Myocyte (in vitro differentiated cells): ENCODE measurements at places on chromosomes 1 and 21. TPM values are rescaled to one million over a fixed set of nuclear protein-coding genes. Genes with fewer than 3 reads are reported as not detected.

GRCh38 chr1:175072099-175072951 is 4.7 kb downstream of the TNN start:
- peak; percentile 62 for DNase-seq

DNA sequence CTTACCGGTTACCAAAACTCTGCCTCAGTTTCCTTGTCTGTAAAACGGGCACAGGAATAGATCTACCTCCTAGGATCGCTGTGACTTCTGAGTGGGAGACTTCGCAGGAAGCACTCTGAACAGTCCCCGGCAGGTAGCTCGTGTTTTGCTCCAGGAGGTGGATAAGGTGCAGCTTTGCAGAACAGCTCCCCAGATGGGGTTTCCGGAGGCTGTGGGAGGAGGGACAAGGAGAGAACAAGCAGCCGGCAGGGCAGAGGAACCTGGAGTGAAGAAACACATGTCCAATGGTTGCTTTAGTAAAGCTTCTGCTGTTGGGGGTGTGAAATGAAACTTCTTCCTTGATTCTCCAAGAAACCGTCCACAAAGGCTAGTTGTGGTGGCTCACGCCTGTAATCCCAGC is 95.5 kb upstream of the TARDBP start:
- no peak for DNase-seq

DNA sequence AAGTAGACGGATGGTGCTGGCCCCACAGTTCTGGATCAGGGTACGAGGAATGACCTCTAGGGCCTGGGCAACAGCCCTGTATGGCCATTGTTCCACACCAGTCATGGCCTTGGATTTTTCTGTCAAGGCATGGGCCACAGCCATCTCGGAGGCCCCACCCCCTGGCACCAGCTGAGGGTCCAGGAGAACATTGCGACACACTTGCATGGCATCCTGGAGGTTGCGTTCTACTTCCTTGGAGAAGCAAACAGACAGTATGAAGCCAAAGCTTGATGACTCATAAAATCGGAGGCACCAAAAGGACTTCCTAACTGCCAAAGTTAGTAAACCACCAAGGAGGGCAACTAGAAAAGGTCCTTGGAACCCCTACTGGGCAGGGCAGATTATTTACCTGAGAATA is 11.9 kb upstream of the VHLL start:
- peak; percentile 17 for DNase-seq

DNA sequence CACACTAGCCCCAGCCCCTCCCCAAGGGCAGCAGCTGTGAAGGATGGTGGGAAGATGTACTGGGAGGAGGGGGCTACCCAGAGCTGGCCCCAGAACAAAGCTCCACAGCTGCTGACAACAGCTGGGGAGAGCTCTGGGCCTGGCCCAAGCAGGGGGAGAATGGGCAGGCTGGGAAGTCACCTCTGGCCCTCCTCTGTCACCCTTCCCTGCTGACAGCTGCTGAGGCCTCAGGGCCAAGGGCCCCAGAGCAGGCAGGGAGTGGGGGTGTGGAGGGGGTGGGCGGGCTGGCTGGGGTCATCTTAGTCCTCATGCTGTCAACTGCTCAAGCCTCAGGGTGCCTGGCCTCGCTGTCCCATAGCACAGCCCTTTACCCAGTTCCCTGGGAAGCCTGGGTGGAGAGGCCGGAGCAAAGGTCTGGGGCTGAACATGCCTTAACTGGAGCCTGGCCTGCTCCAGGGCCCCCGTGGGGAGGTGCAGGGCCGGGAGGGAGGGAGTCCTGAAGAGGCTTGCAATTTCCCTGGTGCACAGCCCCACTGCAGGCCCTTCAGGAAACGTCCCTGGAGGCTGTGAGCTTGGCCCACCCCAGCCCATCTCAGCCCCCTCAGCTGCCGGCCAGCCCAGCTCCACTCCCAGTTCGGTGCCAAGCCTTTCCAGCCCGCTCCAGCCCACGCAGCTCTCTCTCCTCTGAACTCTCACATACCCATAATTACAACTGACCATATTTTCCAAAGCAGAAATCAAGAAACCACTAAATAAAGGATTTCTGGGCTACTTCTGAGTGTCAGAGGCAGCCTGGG is 25.7 kb downstream of the HSPG2 start:
- DNase-seq, result peak; percentile 93

- peak; percentile 43 for DNase-seq
Measured at GRCh38 chr21:38181096-38181495, 75.7 kb upstream of the KCNJ15 start.

GRCh38 chr1:4046836-4047461 is 146.9 kb upstream of the C1orf174 start:
- DNase-seq, result no peak

GRCh38 chr21:45788637-45789506 is 145.3 kb downstream of the PCBP3 start:
- DNase-seq, result no peak

DNA sequence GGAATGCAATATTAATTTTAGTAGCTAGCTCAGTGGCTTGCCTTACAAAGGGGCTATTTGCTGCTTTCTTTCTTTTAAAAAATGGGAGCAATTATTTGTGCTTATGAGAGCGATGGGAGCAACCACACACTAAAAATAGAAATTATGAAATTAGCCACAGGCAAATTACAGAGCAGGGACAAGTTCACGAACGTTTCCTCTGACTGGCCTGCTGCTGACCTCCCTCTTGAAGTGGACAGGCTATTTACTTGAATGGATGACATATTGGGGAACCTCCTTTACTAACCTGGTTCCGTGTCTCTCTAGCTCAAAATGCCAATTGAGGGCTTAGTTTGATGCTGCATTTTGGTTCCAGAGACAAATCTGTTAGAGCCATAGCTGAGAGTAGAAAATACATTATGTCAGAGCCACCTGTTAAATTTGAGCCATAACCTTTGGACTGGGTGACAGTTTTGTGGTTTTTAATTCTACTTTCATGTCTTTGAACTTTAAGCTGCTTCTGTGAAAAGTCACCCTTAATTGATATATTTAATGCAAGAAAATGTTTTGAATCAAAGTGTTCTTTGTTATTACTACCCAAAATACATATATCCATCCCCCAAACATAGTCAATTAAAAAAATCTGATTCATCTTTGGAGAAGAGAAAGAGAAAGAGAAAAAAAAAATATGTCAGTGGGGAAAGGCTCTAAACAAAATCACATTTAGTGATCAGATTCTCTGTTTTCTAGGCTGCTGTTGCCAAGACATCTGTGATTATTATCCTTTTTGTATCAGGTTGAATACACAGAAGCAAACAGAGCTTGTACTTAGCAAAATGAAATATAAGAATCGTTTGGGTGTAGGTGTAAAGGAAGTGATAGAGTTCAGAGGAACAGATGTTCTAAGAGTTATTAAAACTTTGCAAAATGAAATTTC is 351.9 kb downstream of the ADGRL2 start:
- peak; percentile 55 for DNase-seq

- no peak for DNase-seq
Measured at GRCh38 chr1:25645637-25646400, 29.2 kb downstream of the MAN1C1 start.

DNA sequence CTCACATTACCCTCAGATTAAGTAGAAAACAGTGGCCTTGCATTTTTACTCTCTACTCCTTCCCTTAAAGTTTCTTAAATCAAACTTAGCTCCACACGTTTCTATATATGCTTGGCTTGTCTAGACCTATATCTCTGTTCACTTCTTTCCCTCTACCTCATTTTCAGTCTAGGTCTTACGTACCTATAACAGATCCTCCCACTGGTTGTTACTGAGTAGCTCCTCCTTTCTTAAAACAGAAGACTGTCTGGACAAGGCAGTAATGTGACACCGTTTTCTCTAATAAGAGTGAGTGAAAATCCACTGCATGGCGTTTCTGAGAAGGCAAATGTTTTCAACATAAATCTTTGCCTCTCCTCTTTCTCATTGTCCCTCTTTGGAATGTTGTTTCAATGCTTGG is 211.7 kb upstream of the POGK start:
- no peak for DNase-seq

- no peak for DNase-seq
Measured at GRCh38 chr1:113517983-113518382, 127.7 kb downstream of the MAGI3 start.

GRCh38 chr1:172781513-172782140 is 122.7 kb downstream of the FASLG start:
- DNase-seq, result no peak

DNA sequence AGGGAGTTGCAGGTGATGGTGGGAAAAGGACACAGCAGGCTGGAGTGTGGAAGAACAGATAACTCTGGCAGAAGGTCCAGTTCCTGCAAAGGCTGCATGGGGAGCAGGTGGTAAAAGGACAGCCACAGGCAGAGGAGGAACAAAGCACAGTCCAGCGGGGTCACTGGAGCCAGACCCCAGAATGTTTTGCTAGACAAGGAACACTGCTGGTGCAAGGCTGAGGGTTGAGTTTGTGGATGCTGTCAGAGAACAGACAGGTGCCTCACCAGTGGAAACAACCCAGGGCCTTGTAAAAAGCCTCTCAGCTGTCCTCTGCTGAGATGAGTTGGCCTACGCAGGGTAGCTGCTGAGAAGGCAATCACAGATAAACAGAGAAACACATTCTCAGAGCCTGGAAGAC is 101.7 kb downstream of the SSBP3 start:
- DNase-seq, result peak; percentile 68

DNA sequence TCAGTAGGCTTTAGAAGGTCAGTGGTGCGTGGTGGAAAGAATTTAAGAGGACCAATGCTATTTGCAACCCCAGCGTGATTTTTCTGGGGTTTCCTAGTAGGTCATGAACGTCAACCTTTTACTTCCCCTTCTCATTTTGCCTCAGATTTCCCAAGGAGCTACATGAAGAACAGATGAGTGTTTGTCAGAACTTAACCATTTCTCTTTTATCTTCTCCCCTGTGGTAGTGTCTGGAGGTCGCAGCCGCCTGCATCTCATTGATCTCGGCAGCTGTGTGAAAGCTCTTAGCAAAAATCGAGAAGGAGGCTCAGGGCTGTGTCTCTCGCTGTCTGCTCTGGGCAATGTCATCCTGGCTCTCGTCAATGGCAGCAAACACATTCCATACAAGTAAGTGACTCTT is 491.1 kb downstream of the KIF26B start:
- no peak for DNase-seq

- DNase-seq, result no peak
Measured at GRCh38 chr21:42465803-42466127, 30.3 kb downstream of the RSPH1 start.

- DNase-seq, result no peak
Measured at GRCh38 chr1:84073266-84073665, 70.8 kb upstream of the PRKACB start.

DNA sequence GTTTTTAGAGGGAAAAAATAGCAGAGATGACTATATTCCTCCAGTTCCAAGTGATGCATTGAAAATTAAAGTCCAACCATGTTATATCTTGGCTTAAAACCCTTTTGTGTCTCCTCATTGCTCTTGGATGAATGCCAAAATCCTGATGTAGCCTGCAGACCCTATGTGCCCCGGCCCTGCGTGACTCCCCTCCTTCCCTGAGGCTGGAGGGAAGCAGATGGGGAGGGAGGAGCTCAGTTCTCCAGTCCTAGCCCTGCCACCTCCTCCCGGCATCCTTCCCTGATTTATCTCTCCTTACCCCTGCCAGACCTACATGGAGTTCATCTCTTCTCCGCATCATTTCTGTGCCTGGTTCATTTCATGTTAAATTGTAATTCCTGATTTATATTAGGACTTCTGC is 397.4 kb downstream of the PTPRU start:
- DNase-seq, result no peak

DNA sequence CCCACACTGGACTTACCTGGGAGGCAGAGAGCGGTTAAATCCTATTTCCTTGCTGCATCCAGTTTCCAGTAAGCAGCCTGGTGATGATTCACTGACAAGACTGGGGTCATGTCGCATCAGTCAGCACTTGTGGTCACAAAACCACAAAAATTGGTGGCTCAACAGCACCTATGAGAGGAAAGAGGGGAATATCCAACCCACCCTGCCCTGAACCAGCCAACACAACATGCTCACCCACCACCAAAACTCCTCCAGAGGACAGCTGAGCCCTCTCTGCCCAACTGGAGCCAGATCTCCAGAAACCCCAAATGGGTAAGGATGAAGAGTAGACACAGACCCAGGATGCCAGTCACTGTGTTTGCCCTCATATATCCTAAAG is 64.0 kb downstream of the CD46 start:
- DNase-seq, result peak; percentile 81

DNA sequence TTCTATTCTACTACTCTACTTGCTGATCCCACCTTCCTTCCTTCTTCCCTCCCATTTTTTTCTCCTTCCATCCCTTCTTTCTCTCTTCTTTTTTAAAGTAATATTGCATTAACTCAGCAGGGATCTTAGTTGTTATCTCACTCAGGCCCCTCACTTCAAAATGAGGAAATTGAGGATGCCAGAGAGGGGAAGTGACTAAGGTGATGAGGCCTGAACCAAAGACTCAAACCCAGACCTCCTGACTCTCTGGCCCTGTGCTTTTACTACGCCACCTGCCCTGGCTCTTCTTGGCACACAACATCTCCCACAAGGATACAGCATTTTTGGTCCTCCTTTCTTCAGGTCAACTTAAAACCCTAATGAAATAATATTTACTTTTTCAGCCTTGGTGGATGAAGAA is 151.7 kb upstream of the ZNF648 start:
- no peak for DNase-seq

GRCh38 chr1:223110952-223111351 is 32.1 kb downstream of the TLR5 start:
- no peak for DNase-seq

The TMEM234 gene
- 10.1 and 11.6 TPM in 2 replicates for total RNA-seq

The LMOD1 gene
- 3.2 and 6.0 TPM in 2 replicates for total RNA-seq

The LCE3E gene
- total RNA-seq, result not detected in 2 replicates

The COPA gene
- total RNA-seq, result 119 and 138 TPM in 2 replicates

The SPATA21 gene
- total RNA-seq, result not detected in 2 replicates

The TNFRSF18 gene
- total RNA-seq, result 0.47 TPM in 1 of 2 replicates, not detected in the other

The DNM3 gene
- 0.62 and 1.1 TPM in 2 replicates for total RNA-seq

The CRB1 gene
- 0.70 and 1.1 TPM in 2 replicates for total RNA-seq

The AMY1A gene
- total RNA-seq, result not detected in 2 replicates

The SNX7 gene
- 25.4 and 43.6 TPM in 2 replicates for total RNA-seq

The FCGR2B gene
- total RNA-seq, result not detected in 2 replicates

The DISP3 gene
- total RNA-seq, result 0.08 TPM in 1 of 2 replicates, not detected in the other

The TMEM200B gene
- total RNA-seq, result 0.10 and 0.29 TPM in 2 replicates

The IRF6 gene
- 0.53 and 1.2 TPM in 2 replicates for total RNA-seq
